Activated T-helper 17 cell treated with anti-CD3 and anti-CD28 coated beads, Interleukin-2, amount 50 U/mL, for 72 hours (primary cell): ENCODE measurements at places on chromosomes 13 and 19.

DNA sequence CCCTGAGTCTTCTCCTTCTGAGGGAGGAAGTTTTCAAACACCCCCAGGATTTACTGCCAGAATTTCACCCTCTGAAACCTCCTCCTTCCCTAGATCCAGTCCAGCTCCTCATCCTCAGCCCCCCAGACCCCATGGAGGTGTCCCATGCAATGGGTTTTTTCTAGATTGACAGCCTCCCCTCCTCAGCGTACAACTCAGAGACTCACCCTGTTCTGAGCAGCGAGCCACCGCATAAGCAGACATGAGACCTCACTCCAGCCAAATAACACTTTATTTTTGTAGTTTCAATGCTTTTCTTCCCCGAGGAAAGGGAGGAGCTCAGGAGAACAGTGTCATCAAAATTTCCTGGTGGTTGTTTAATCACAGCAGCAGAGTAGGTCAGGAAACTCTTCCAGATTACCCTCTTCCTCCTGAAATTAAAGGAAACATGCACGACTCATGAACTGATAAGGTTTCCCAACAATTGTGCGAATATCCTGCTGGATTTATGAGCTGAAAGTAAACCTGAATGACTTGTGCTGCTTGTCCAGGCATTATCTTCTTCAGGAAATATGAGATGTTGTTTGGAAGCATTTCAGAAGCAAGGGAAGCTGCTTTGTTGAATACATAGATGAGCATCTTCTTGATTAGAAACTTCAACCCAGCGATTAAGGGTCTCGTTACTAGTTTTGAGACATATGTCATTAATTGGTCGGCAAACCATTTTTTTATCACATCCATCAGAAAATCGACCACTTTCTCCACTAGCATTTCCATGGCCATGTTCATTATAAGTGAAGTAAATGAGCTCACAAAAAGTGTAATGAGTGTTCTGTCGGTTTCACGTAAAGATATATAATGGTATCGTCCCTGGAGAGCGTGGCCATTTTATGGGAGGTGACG, 36.2 kb downstream of the ERICH4 start:
- ATAC-seq, result no peak

- ATAC-seq, result peak; percentile 79
Observed at GRCh38 chr19:45424191-45425058, 708 bp upstream of the ERCC1 start.

- ATAC-seq, result peak; percentile 86
Observed at GRCh38 chr13:30847650-30848307, 58.3 kb upstream of the MEDAG start.

DNA sequence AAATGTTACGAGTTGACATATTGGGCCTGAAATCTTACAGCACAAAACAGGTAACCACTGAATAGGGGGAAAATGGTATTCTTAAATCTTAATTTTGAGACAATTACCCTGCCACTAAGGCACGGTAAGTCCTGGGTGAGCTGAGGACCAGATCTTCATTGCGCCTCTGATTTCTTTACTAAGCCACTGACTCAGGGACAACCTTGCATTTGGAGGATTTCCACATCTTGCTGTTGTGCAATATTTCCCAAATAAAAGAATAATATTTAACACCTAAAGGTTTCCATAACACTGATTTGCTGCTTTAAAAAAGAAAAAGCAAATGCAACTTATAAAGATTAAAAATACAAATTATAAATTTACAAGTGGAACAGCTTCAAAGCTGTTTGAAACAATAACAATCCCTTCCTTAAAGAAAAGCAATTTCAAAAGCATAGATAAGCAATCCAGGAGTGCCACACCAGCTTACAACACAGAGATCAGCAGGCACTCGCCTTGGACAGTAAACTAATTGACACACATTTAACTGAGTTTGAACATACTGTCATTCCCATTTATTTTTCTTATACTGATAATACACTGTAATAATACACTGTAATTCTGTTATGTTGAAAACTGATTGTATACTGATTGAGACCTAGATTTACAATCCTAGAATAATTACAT, 79.6 kb upstream of the DOCK9 start:
- no peak for ATAC-seq

DNA sequence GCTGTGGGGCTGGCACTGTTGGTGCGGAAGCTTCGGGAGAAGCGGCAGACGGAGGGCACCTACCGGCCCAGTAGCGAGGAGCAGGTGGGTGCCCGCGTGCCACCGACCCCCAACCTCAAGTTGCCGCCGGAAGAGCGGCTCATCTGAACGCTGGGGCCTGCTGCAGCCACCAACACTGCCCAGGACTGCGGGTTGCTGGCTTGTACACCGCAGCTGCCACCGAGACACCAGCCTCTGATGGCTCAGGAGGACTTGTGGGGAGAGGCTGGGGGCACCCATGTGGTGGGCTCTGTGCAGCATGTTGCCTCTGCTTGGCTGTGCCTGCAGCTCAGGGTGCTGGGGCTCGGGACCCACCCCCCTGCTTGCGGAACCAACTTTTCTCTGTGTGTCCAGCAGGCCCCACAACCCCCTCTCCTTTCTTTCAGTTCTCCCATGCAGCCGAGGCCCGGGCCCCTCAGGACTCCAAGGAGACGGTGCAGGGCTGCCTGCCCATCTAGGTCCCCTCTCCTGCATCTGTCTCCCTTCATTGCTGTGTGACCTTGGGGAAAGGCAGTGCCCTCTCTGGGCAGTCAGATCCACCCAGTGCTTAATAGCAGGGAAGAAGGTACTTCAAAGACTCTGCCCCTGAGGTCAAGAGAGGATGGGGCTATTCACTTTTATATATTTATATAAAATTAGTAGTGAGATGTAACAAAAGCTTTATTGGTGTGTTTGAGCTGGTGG, 2.6 kb downstream of the CRB3 start:
- ATAC-seq, result no peak

- ATAC-seq, result peak; percentile 94
Observed at GRCh38 chr13:94454906-94455305, 24.6 kb downstream of the DCT start.

GRCh38 chr19:3852614-3853254, 16.1 kb downstream of the ZFR2 start:
- ATAC-seq, result peak; percentile 60

GRCh38 chr13:42788601-42789000, 7.2 kb downstream of the FAM216B start:
- ATAC-seq, result no peak

- peak; percentile 88 for ATAC-seq
Observed at GRCh38 chr19:13764101-13764807, at the start of gene MRI1. MRI1 (plus strand) TSS chr19:13764522; CDS start chr19:13764589, 67 bp downstream.

- ATAC-seq, result peak; percentile 76
Observed at GRCh38 chr19:16338470-16339360, 14.1 kb downstream of the KLF2 start.

DNA sequence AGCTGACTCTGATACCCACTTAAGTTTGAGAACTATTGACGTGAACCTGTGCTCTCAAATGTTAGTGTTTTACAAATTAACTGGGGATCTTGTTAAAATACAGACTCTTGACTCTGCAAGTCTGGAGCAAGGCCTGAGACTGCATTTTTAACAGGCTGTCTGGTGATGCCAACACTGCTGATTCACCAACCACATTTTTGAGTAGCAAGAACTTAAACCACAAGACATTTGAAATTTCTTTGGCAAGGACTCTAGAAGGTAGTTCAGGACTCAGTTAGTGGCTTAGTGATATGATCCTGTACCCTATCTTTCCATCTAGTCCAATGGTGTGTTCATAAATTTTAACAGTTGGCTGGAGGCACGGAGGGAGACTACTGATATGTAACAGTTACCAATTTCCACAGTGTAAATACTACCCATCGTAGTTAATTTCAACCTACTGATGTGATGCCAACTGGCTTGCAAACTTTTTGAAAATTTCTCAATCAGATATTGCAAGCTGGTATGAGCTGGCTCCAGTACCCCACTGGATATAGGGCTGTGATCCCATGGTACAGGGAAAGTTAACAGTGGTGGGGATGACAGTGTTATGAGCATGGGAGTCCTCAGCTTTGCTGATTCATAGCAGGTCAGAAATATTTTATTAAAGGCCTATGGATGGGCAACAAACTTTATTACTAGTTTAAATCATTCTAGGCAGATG, 255.1 kb downstream of the TBC1D4 start:
- peak; percentile 60 for ATAC-seq

DNA sequence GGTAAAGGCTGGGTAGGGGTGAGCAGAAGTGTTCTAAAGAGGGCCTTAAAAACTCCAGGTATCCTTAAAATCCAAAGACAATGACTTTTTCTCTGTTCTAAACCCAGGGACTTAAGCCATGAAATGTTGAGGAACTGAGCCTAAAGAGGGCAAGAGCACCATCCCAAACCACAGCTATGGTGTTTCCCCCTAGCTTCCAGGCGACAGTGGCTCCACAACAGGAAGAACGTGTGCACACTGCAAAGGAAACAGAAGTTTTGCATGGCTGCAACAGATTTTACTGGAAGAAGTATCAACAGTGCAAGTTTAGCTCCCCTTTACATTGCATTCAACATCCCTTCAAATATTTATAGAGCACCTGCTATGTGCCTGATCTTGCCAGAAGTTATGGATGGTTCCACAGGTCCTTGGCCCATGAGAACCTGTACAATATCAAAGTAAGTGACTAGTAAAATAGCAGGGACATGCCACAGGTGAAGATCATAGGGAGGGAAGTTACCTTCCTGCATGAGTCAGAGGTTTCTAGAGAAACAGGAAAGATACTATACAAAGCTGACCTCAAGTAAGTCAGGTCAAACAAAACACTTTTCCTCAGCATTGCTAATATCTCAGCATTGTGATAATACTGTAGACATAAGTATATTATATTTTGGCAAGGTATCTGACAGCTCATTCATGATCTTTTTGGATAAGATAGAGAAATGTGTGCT, 8.4 kb upstream of the KCTD12 start:
- ATAC-seq, result peak; percentile 93

DNA sequence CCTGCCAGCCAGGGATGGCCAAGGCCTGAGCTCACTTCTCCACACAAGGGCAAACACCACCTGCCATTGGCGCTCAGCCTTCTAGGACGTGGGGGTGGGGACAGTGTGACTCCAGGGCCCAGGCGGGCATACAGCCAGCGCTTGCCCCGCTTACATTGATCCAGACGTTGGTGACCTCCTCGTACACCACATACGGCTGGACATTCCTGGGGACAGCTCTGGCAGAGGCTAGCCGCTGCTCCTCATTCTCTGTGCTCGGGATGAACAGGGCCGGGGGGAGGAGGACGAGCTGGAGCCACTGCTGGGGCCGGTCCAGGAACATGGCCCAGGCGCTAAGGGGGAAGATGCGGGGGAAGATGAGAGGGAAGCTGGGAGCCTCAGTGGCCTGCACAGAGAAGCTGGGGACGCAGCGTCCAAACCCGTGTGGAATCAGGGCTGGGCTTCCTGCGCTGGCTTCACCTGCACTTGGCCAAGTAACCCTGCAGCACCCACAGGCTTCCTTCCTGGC, 25.1 kb upstream of the MYDGF start:
- ATAC-seq, result no peak

GRCh38 chr19:48746738-48747575, at the start of gene IZUMO1:
IZUMO1 (minus strand) TSS chr19:48746909; CDS start chr19:48745859, 1,050 bp downstream.
- peak; percentile 87 for ATAC-seq

GRCh38 chr19:18100710-18101109, 3.1 kb downstream of the MAST3 start:
- no peak for ATAC-seq

DNA sequence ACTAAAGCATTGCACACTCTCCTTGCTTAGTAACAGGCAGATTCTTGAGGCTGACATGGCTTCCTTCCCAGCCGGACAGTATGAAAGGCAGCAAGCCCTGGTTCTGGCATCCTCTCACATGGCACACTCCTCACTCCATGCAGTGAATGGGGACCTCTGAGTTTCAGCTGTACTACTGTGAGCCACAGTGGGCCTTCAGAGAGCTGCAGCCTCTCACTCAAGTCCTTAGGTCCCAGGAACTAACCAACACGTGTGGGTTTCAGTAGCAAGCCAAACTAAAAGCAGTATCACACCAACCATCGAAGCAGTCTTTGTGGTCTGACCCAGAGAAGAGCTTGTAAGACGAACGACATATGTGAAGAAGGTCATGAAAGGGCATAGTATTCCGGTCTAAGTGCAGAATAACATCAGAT, 128.2 kb downstream of the TBC1D4 start:
- peak; percentile 51 for ATAC-seq

DNA sequence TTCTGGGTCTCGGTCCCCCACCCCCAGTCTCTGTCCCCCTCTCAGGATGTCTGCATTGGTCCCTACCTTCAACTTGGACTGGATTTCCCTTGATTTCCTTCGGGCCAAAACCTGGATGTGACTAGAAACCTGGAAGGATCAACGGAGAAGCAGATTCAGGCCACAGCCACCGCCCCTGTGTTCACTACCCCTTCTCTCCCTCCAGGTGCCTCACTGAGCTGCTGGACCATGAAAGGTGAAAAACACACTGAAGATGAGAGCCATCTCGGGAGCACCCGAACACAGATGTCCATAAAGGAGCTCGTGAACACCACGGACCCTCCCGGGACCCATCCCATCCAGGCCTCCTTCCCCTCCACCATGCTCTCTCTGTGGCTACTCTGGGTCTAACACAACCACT, 5.0 kb downstream of the TEAD2 start:
- no peak for ATAC-seq

DNA sequence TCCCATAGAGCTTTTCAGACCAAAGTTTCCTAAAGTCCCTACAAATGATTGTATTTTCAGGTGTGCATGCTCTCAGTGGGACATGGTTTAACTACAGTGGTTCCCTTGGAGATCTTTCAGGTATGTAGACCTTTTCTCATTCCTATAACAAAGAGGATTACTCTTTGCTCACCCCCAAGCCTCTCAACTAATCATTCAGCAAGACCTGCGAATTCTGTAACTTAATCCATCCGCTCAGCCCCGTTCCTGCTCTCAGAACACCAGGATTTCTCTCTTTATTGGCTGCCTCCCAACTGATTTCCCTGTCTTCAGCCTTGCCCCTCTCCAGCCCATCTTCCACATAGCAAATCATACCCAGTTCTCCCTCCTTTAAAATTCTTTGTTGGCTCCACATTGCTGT, 253.6 kb downstream of the MTUS2 start:
- no peak for ATAC-seq

DNA sequence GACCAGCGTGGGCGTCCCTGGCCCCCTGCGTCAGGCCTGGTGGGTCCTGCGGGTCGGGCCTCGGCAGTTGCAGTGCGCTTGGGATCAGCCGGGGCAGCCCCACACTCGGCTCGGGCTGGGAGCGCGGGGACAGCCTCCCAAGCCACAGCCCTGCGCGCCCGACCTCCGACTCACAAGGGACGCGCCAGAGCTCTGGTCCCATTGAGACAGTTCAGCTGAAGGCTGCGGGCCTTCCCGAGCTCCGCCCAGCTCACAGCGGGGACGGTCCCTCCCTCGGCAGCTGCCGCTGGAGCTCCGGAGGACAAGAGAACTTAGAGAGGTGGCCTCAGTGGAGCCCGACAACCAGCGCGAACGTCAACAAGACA, 45.7 kb upstream of the ZNF730 start:
- ATAC-seq, result no peak

- no peak for ATAC-seq
Observed at GRCh38 chr13:97658556-97658955, 224.6 kb downstream of the RAP2A start.

- ATAC-seq, result no peak
Observed at GRCh38 chr13:58300224-58300623, 668.7 kb downstream of the PCDH17 start.

- ATAC-seq, result no peak
Observed at GRCh38 chr13:113118261-113119021, 4.2 kb upstream of the F10 start.

- ATAC-seq, result no peak
Observed at GRCh38 chr19:30135797-30136196, 193.8 kb downstream of the URI1 start.

- ATAC-seq, result no peak
Observed at GRCh38 chr13:111415246-111415645, 94.8 kb downstream of the TEX29 start.
